ENCODE measurements at places on chromosomes 3 and 15.

GRCh38 chr15:59405079-59405478, 32.4 kb upstream of the MYO1E start:
- DNase-seq, result no peak

DNA sequence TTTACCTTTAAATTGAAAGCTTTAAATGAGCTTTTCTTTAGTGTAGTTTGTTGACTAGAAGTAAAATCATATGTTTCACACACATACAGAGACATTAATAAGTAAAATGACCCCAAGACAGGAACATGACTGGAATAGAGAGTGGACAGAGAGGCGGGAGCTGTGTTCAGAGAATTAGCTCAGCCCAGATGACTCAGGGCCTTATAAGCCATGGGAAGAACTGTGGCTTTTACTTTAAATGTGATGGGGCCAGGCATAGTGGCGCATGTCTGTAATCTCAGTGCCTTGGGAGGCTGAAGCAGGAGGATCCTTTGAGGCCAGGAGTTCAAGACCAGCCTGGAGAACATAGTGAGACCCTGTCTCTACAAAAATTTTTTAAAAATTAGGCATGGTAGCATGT, 26.7 kb downstream of the SACM1L start:
- no peak for DNase-seq

GRCh38 chr3:129195731-129196256, 12.1 kb upstream of the CNBP start:
- DNase-seq, result no peak

DNA sequence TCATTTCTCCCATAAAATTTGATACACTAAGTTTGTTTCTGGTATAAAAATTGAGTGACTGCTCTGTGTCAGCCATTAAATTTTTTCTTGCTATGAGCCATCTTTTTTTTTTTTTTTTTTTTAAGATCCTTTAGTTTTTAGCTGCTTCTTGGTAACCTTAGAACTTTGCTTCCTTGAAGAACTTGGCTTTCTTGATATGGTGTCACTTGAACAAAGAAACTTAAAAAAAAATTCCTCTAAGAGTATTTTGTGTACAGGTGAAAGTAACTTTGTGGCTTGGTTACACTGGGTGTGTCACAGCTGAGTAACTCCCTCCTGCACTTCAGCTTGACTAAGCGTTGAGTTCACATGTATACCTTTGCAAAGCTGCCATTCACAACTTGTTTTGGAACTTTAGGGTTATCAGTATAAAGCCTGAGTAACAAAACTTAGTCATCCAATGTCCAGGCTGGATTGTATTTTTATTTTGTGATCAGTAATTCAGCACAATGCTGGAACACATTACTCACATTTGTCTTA, 6.5 kb downstream of the CHD2 start:
- DNase-seq, result no peak

- DNase-seq, result no peak
These were observed 245.2 kb downstream of the IL20RB start for GRCh38 chr3:137202941-137203340.
